ENCODE measurements at places on chromosomes 13 and 19.

- no peak for DNase-seq
These were observed 9.4 kb upstream of the SBK3 start for GRCh38 chr19:55554741-55555152.

- DNase-seq: no peak
These were observed 68.8 kb downstream of the SLC7A9 start for GRCh38 chr19:32800754-32801153.

DNA sequence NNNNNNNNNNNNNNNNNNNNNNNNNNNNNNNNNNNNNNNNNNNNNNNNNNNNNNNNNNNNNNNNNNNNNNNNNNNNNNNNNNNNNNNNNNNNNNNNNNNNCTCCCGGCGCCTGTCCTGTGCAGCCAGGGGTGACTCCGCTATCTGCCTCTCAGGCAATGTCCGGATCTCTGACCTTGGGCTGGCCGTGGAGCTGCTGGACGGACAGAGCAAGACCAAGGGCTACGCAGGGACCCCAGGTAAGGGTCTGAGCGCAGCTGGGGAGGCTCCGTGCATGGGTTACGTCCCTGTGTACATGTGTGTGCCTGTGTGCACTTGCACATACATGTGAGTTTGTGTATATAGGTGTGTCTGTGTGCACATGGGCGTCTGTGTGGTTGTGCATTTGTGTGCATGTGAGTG is 36.1 kb upstream of the TMEM255B start:
- no peak for DNase-seq

- no peak for DNase-seq
These were observed 705.3 kb downstream of the GPC5 start for GRCh38 chr13:92103689-92104153.

GRCh38 chr19:7869910-7870511 is 4.2 kb downstream of the PRR36 start:
- DNase-seq: no peak

DNA sequence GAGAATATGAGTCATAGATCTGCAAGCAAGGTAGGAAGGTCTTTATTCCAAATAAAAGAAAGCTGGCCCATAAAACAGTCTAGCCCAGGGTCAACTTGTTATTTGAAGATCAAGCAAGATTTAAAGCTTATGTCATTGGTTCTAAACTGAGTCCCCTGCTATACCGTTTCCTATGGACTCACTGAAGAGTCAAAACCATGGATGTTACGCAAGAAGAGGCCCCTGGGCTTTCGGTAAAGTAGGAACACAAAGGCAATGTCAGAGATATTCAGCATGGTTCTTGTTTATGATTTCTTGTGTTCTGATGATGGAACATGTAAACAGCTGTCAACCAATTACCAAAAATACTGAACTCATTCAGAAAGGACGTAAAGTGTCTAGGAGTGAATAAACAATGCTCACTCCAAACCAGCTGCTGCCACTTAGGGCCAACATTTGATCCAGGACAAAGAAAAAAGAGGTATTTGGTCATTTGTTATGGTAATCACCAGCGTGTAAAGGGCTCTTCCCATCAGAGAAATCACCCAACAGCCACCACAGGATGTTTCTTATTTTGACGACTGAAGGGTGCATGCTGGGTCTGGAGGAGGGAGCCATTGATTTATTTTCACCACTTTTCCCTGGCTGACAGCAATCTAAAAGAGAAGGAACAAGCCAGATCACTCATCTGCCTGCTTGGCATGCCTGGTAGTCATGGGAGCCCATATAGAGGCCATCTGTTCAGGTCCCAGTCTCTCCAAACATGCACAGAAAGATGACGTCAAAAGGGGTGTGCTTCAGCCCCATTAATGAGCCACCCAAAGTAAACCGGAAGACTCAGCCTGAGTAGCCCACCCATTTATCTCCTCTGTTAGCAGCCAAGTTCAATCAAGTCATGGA is 68.3 kb downstream of the FGF14 start:
- DNase-seq: peak; percentile 92

DNA sequence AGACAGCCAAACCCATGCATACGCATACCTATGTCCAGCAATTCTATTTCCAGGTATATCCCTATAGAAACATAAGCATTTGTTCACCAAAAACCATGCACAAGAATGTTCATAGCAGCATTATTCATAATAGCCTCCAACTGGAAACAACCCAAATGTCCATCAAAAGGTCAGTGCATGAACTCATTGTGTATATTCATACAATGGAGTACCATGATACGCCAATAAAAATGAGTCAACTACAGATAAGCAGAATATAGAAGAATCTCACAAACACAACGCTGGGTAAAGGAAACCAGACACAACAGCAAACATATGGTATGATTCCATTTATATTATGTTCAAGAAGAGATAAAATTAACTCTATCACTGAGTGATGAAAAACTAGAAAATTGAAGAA is 23.8 kb downstream of the DEDD2 start:
- no peak for DNase-seq

DNA sequence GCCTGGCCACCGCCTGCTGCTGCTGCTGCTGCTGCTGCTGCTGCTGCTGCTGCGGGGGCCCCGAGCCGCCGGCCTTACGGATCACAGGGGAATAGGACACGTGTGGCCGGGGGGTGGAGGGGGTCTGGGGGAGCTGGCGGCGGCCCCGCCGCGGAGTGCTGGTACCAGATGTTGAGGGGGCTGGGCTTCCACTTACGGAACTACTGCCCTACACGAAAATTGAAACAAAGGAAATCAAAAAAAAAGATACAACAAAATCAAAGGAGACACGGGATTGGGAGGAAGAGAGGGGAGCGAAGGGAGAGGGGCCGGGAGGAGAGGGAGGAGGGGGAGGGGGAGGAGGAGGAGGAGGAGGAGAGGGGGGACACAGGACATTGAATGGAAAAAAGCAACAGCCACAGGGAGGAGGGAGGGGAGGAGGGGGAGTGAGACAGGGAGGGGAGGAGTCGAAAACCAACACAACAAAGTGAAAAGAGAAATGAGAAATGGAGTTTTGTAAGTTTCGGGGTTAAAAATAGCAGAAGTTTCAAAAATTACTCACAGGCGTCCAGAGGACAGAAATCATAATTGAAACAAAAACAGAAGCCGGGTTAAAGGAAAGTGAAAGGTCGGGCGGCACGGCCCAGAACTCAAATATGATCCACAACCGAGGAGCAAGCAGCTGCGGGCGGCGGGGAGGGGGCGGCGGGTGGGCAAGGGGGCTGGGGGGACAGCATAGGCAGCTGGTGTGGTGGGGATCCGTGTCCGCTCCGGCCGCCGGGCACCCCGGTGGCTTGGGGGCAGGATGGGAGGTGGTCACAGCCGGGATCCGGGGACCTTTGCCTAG is 57.8 kb downstream of the IER2 start:
- peak; percentile 17 for DNase-seq

DNA sequence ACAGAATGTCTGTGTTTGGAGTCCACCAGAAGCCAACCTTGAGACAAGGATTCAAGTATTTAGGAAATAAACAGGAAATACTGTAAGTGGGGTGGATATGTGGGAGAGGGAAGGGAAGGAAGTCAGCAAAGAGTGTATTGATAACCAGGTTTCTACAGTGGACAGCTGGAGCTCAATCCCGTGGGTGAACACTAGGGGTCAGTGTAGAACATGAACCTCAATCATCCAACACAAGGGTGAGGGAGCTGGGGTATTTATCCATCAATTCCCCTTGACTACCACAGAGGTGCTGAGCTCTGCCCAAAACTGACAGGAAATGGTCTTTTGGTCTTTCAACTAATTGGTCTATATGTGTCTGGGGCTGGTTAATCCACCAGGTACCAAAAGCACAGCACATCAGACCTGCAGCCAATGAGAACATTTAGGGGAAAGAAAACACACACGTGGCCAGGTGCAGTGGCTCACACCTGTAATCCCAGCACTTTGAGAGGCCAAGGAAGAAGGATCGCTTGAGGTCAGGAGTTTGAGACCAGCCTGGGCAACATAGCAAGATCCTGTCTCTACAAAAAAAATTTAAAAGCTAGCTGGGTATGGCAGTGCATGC is 5.6 kb upstream of the SYDE1 start:
- DNase-seq: peak; percentile 17

GRCh38 chr13:36872621-36873020 is 47.4 kb downstream of the SMAD9 start:
- DNase-seq: no peak

- DNase-seq: no peak
These were observed 13.2 kb downstream of the CBY2 start for GRCh38 chr13:45715351-45715750.

GRCh38 chr13:89239361-89240127 is 1568.4 kb downstream of the SLITRK5 start:
- DNase-seq: no peak

- no peak for DNase-seq
These were observed 651 bp downstream of the GAPDHS start for GRCh38 chr19:35533822-35534392.
